ENCODE measurements at places on chromosomes 1 and 21.

DNA sequence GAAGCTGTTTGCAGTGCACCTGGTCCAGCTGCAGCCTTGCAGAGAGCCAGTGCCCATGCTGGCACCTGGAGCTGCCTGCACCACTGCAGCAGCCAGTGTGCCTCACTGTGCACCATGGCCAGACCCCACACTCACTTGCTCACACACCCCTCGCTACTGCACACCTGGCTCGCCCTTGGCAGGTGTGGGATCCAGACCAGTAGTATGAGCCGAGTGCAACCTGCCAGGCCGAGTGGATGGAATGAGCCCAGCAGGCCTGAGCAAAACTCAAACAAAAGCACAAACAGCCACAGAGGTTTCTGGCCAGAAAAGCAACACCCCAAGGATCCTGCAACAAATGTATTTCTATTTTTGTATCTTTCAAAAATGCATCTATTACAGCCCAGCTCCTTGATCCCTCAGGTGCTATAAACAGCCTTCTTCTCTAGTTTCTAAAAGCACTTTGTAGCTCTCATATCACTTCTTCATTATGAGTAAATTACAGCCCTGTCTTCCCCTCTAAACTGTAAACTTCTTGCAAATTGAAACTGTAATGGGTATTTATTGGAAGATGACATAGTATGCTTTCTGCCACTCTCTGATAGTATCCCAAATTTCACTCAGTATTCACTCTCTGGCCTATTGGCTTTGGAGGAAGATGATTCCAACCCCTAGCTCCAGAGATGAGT lies 72.2 kb upstream of the LPGAT1 start:
- DNase-seq, result no peak

DNA sequence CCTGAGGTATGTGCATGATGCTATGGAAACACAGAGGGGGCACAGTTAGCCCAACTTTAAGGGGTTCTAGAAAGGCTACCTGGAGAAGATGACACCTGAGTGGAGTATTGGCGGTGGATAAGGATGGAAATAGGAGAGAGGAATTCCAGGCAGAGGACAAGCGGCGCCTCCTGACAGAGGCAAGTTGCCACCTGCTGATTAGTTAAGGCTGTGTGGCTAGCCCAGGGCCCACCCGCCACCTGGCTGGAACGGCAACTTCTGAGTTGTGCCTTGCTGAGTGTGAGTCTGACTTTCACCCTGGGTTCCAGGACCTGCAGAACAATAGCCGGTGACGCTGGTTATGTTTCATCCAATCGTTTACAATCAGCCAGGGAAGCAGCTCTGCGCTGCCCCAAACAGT lies 126.9 kb upstream of the LMO4 start:
- no peak for DNase-seq

DNA sequence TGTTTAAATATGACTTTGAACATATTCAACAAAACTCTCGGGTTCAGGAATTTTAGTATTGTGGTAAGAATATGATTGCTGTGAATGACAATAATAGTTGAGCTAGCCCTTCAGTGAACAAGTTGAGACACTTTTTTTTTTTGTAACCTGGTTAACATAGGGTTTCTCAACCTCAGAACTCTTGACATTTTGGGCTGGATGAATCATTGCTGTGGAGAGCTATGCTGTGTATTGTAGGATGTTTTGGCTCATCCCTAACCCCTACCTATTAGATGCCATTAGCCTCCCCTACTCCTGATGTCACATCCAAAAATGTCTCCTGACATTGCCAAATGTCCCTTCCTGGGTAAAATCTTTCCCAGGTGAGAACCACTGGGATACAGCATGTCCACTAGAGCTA lies 113.7 kb downstream of the RUNX1 start:
- DNase-seq, result no peak

DNA sequence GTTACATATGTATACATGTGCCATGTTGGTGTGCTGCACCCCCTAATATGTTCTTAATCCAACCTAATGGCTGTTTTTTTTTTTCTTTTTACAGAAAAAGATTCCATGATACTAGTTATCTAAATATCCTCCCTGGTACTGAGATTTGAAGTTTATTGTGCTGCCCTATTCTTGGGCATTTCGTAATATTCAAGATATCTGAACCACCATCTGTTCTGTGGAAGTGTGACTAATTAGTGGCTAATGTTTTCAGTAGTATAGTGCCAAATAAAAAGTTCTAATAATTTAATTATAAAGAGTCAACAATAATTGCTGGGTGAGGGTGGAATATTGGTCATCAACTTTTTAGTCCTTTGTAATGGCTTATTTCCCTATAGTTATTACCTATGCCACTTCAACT lies 217.5 kb downstream of the GABPA start:
- DNase-seq, result no peak
